ENCODE measurements at places on chromosomes 2 and 18.

DNA sequence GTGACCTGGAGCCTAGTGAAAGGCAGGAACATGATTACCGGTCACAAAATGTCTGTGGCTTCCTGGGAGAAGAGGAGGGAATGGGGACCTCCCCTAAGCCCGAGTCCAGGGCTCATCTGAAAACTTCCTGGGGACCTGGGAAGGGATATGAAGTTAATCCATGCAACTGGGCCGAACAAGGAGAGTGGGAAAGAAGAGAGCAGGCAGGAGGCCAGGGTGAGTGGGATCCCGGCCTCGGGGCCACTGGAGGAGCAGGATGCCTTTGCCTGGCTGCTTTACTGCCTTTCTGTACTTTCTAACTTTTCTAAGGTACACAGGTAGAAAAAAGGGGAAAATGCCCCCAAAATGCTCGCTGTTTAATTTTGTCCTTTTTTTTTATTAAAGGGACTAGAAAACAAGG lies 43.4 kb upstream of the MAL start:
- no peak for DNase-seq

GRCh38 chr2:48551548-48551947 lies 21.6 kb downstream of the STON1 start:
- DNase-seq, result no peak

DNA sequence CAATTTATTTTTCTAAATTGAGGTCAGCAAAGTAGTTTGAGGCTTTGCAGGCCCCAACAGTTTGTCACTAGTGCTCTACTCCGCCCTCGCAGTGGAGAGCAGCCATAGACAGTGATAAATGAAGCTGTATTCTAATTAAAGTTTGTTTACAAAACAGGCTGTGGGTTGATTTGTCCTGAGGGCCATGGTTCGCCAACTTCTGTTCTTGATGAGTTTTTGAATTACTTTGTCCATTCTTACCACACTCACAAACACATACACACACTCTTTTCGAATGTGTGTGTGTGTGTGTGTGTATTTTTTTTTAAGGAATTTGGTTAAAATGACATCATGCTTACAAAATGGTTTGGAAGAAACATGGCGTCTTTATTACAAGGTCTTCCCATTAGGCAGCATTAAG lies 68.6 kb downstream of the MTCL1 start:
- no peak for DNase-seq

GRCh38 chr2:20563833-20564232 lies 87.1 kb downstream of the HS1BP3 start:
- no peak for DNase-seq

DNA sequence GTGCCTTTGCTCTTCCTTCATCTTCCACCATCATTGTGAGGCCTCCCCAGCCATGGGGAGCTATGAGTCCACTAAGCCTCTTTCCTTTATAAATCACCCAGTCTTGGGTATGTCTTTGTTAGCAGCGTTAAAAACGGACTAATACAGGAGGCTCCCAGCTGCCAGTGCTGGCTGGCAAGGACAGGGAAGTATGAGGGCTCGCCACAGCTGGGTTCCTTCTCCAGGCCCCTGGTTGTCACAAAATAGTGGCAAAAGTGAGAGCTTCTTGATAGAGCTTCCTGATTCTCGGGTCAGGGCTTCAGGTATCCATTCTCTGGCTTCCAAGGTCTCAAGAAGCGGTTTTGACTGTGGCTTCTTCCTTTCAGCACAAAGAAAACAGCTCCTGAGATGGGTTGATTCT lies 85.0 kb downstream of the ZNF516 start:
- no peak for DNase-seq

DNA sequence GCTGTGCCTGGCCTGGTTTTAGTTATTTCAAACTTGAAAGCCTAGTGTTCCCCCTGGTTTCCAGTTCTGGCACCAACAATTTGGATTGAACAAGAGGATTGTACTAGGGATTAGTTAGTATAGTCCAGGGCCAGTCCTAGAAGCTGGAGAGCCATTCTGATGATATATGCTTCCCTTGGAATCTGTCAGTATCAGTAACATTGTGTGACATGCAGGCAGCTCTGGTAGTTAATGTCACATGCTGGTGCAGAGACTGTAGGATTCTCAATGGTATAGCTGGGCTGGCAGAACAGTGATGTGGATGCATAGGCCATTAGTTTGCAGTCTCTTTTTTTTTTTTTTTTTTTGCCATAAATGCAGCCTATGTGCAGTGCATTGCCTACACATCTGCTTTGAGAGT lies 3.6 kb downstream of the MGAT5 start:
- no peak for DNase-seq

DNA sequence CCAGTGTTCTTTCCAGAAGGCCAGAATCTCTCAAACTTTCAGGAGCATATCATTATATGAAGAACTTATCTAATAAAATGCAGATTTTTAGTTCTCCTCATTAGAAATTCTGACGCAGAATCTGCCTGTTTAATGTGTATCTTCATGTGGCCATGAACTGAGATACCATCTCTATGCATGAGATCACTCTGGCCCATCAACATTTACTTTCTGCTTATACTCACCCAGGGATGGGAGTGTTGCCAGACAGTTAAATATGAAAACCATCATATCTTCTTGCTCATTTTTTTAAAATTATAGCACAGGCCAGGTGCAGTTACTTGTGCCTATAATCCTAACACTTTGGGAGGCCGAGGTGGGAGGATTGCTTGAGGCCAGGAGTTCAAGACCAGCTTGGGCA lies 60.4 kb downstream of the MAPK4 start:
- DNase-seq, result no peak

DNA sequence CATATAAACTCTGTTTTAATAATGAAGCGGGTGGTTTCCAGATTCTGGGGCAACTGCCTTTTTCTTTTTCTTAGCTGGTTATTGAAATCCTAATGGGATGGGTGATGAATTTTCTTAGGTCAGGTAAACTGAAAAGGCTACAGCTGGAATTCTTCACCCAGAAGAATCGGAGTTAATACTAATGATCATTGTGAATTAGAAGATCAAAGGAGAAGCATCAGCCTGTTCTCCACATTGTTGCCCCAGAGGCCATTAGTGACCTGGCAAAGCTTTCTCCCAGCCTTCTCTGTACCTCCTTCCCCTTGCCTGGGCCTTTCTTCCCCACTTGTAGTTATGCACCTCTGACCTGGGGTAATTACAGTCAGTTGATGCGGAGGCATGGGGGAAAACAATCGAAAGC lies 82.8 kb downstream of the MEIS1 start:
- DNase-seq, result no peak

DNA sequence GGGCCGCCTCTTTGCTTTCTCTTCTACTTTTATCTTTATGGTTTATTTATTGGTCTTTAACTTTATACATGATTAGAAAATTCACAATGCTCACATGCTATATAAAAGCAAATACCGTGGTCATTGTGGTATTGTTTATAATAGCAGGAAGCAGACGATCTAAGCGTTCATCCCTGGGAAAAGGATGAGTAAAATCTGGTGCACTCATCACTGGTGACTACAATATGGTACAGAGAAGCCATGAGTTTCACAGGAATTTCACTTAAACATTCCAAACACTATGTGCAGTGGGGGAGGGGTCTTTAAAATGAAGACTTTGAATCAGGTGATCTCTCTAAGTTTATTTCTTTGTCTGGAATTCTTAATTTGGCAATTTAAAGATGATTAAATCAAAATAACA lies 97.9 kb downstream of the SCN3A start:
- DNase-seq, result no peak

- no peak for DNase-seq
Observed at GRCh38 chr2:73780237-73780582, 307 bp upstream of the DUSP11 start.

GRCh38 chr18:50970006-50970405 lies 2.2 kb downstream of the ELAC1 start:
- no peak for DNase-seq

- no peak for DNase-seq
Observed at GRCh38 chr2:12560618-12561017, 156.1 kb upstream of the TRIB2 start.

DNA sequence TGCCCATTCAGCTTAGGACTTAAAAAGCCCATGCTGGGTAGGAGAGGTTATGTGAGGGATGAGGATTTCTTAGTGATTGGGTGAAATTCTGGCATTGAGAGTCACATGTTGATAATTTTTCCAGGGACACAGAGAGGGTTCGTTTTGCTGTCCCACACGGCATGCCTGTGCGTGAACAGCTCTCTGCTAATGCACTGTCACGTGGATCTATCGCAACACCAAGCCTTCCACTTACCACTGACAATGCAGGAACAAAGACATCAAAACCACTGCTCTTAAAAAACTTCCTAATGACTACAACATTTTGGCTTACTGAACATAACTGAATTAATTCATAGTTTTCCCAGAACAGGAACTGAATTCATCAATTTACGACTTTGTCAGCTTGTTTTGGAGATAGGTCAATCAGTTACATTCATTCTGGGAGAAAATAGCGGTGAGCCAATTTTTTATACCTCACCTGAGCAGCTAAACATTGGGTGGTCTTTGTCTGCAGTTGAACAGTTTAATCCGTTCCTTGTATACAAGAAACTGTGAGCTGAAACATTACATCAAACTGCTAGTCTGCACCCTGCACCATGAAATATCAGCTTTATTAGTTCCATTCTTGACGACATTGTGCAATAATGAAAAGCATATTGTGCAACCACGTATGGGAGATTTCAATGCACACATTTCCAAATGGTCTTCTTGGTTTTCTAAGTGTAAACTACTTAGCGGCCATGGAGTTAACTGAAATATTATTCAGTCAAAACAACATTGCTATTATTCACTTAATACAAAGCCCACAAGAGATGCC lies 127.1 kb downstream of the LPIN1 start:
- DNase-seq, result peak; percentile 18

GRCh38 chr2:80105015-80105640 lies 199.4 kb downstream of the LRRTM1 start:
- no peak for DNase-seq

DNA sequence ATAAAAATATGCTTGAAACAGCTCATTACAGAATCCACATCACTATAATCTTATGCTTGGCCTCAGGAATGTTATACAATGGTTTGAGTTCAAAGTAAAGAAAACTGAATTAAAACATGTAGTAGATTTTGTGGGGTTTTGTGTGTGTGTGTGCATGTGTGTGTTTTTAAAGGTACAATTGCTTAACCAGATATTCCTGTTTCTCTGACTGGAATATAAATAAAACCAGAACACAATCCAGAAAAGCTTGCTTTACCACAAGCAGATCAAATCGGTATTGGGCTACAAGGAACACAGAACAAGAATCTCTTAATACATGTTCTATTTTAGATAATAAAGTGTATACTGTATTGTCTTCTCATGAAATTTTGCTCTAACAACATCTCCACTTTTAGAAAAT lies 110.0 kb downstream of the TMEM247 start:
- DNase-seq, result no peak

DNA sequence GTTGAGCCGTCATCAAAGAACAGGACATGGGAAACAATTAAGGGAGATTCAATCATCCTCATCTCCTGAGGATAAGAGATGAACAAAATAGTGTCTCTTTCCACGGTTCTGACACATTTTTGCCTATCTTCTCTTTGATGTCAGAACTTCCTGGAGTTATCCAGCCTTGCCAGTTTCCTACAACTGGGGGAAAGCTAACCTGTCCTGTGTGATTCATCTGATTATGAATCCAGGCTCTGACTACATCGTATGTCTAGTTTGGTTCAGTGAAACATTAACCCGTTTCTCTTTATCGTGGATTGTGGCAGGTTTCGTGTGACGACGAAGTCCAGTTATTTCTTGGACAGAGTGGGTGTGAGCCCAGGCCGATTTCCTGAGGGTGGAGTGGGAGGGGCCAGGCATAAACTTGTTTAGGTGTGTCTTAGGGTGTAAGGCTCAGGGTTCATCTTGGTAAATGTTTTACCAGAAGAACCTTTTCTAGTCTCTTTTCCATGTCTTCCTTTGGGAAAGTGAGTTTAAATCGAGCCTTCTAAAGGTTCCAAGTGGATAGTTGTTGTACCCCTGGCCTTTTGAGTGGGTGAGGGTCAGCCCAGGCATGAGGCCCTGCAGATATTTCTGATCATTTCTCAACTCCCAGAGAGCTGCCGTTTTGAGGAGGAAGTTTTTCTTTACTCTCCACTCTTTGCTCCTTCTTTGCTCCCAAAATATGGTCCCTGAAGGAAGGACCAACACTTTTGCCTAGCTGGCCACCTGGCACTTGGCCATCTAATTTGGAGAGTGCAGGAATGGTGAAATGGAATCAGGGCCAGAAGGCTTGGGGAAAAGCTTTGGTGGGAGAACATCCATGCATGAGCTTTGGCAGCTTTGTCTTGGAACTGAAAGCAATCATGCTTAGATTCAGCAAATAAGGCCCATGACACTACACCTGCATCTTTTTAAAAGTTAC lies 50.4 kb upstream of the FZD5 start:
- DNase-seq, result no peak

- DNase-seq, result no peak
Observed at GRCh38 chr18:62420151-62420512, 95.0 kb downstream of the TNFRSF11A start.

DNA sequence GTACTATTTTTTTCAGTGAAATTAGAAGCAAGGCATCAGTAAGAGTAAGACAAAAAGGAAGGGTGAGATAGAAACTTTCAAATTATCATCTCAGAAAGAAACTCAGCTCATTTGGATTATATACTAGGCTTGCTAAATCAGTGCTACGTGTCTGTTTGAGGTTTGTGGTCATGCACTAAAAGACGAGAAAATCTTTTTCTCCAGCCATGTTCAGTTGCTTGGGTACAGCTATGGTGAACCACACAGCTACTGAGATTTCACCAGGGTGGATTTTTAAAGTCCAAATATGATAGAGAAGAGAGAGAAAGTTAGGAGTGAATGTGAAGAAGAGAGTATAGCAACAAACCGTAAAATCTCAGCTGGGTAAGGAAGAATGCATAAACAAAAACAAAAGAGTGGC lies 161.6 kb downstream of the PTH2R start:
- DNase-seq, result no peak

- no peak for DNase-seq
Observed at GRCh38 chr2:160227293-160227915, 27.3 kb upstream of the ITGB6 start.

DNA sequence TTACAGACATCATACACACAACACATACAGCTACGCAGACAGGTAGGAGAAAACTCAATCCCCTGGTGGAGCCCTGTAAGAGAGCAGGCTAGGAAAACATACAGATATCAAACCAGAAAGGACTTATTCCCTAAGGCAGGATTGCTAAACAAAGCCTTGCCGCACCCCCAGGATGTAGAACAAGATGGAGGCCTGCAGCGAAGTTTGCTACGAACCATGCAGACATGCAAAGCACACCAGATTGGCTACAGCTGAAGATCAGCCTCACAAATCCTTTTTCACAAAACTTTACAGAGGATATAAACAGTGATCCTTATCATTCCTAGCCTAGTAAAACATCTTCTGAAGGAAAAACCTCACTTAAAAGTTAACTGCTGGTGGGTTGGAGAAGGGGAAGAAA lies 28.3 kb downstream of the C18orf54 start:
- DNase-seq, result no peak

GRCh38 chr18:40687399-40687798 lies 1267.6 kb upstream of the PIK3C3 start:
- no peak for DNase-seq

GRCh38 chr2:70508711-70509462 lies 44.7 kb downstream of the TGFA start:
- no peak for DNase-seq

- no peak for DNase-seq
Observed at GRCh38 chr2:226759768-226760167, 39.9 kb downstream of the IRS1 start.

Data from posterior cingulate gyrus (tissue), 11 donors.